HFFc6 (cell line): ENCODE measurements at places on chromosomes 3 and 15. TPM values are rescaled to one million over a fixed set of nuclear protein-coding genes. Genes with fewer than 3 reads are reported as not detected.

ATP13A3 gene
- 103 to 117 TPM (median 106 TPM) in 3 replicates for total RNA-seq

FBN1 gene
- 584 to 746 TPM (median 732 TPM) in 3 replicates for total RNA-seq

CGGBP1 gene
- total RNA-seq: 51.4 to 58.0 TPM (median 57.9 TPM) in 3 replicates

MED12L gene
- 0.13 to 0.26 TPM in 2 of 3 replicates, not detected in the other for total RNA-seq

PLXNA1 gene
- total RNA-seq: 47.9 to 62.0 TPM (median 55.2 TPM) in 3 replicates

GNAT1 gene
- not detected in 3 replicates for total RNA-seq

ZIC1 gene
- 0.30 to 0.61 TPM (median 0.45 TPM) in 3 replicates for total RNA-seq

BNC1 gene
- 7.3 to 14.9 TPM (median 9.8 TPM) in 3 replicates for total RNA-seq

DGKG gene
- 0.30 to 0.56 TPM (median 0.33 TPM) in 3 replicates for total RNA-seq

SHQ1 gene
- 20.3 to 23.2 TPM (median 21.1 TPM) in 3 replicates for total RNA-seq

CPA3 gene
- total RNA-seq: 0.22 to 1.4 TPM (median 0.41 TPM) in 3 replicates

EOMES gene
- not detected in 3 replicates for total RNA-seq

PLA1A gene
- total RNA-seq: not detected in 3 replicates

SOX2 gene
- not detected in 3 replicates for total RNA-seq

ARL14 gene
- not detected in 3 replicates for total RNA-seq

CCDC66 gene
- total RNA-seq: 9.7 and 10.3 TPM in 2 replicates

FAM81A gene
- total RNA-seq: 0.18 TPM in 1 of 3 replicates, not detected in the others

ZNF860 gene
- total RNA-seq: 0.17 to 0.39 TPM (median 0.33 TPM) in 3 replicates

CMTM8 gene
- not detected in 3 replicates for total RNA-seq

CLDN16 gene
- 0.07 to 0.40 TPM in 2 of 3 replicates, not detected in the other for total RNA-seq

CEP97 gene
- 11.2 to 14.7 TPM (median 14.3 TPM) in 3 replicates for total RNA-seq

INAFM2 gene
- 24.0 to 32.8 TPM (median 24.7 TPM) in 3 replicates for total RNA-seq

DUOXA2 gene
- not detected in 3 replicates for total RNA-seq

LDHAL6B gene
- total RNA-seq: not detected in 3 replicates

GRK7 gene
- total RNA-seq: not detected in 3 replicates

RYR3 gene
- total RNA-seq: not detected in 3 replicates
